ENCODE measurements at places on chromosomes 16 and 17. TPM values are rescaled to one million over a fixed set of nuclear protein-coding genes. Genes with fewer than 3 reads are reported as not detected.

GRCh38 chr17:68621065-68621464, 19.9 kb upstream of the FAM20A start:
- DNase-seq: no peak

The PYY gene
- not detected for polyA plus RNA-seq

The FOXF1 gene
- polyA plus RNA-seq: 0.15 TPM

- DNase-seq: no peak
Measured at GRCh38 chr17:80564545-80564944, 19.9 kb downstream of the RPTOR start.

DNA sequence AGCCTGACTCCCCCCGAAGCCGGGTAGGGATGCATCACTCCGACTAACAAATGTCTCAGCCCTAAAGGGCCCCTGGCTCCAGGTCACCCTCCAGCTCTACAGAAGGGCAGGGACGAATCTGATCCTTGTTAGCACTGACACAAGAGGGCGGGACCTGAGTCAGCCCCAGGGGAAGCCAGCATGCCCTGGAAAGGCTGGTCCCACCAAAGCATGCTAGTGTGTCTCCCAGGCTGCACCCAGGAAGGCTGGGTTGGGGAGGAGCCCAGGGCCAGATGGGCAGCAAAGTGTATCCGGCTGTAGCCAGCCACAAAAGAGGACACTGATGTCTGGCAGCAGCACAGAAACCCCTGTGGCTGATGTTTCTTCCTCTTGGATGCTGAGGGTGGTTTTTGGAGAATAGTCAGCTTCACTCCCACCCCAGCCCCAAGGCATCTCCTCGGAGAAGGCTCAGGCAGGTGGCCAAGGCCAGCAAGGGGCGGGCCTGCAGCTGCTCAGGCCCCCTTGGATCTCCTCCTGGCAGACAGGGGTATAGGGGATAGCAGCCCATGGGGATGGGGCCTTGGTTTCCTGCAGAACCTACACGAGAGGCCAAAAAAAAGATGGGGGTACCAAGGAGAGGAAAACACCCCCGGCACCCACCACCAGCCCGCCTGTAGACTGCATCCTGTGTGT, 11.0 kb downstream of the NATD1 start:
- no peak for DNase-seq

- DNase-seq: peak; percentile 32
Measured at GRCh38 chr17:44556166-44556831, 985 bp upstream of the FZD2 start.
